HS-5 (cell line): ENCODE measurements at places on chromosomes 12 and 14.
A peak's percentile ranks its signal among the peaks of the same experiment; 100 is the strongest.

DNA sequence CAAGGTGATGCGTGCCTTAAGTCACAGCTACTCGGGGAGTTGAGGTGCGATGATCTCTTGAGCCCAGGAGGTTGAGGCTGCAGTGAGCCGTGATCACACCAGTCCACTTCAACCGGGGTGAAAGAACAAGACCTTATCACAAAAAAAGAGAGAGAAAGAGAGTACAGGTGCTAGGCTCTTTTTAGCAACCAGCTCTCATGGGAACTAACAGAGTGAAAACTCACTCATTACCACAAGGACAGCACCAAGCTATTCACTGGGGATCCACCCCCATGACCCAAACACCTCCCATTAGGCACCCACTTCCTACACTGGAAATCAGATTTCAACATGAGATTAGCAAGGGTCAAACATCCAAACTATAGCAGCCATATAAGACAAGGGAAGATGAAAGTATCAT is 164.2 kb downstream of the NDUFA12 start:
- DNase-seq = no peak

GRCh38 chr14:103033681-103034096 is 23.7 kb downstream of the CDC42BPB start:
- DNase-seq = no peak

- no peak for DNase-seq
Observed at GRCh38 chr12:31923063-31923412, 36.2 kb upstream of the RESF1 start.

DNA sequence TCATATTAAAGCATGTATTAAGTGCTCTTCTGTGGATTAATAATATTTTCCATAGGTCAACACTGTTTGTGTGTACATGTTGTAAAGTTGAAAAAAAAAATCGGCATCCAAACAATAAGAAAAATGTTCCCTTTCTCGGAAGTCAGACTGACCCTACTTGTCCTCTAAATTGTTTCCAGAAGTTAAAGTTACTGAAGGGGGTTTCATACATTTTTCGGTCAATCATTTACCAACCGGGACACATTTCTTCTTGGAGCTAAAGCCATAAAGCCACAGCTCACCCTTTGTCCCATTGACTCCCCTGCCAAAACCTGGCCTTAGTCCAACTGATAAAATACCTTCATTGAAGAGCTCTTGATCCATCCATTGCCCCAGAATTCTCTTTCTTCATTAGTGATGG is 230.0 kb downstream of the ANO2 start:
- no peak for DNase-seq

- no peak for DNase-seq
Observed at GRCh38 chr14:104926619-104927431, 2.1 kb downstream of the PLD4 start.

DNA sequence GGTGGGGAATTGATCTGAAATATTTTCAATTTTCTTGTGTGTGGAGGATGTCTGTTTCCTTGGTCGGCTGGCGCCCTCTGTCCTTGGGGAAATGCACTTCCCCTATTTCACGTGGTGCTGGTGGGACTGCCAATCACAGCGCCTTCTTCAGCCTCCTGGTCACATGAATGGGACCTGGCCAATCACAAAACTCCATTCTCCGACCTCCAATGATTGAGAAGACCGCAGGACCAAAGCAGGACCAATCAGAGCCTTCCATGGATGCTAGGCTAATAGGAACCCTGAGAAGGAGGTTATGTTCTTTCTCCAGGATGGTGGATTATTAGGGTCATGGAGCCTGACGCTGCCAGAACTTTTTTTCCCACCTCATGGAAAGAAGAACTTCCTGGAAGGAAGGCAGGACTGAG is 188.7 kb downstream of the TTC8 start:
- no peak for DNase-seq

DNA sequence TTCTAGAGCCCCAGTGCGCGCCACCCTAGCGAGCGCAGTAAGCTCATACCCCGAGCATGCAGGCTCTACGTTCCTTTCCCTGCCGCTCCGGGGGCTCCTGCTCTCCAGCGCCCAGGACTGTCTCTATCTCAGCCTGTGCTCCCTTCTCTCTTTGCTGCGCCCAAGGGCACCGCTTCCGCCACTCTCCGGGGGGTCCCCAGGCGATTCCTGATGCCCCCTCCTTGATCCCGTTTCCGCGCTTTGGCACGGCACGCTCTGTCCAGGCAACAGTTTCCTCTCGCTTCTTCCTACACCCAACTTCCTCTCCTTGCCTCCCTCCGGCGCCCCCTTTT is 791 bp downstream of the TMEM233 start:
- DNase-seq = no peak

- DNase-seq = no peak
Observed at GRCh38 chr12:58253663-58254062, 312.3 kb downstream of the ATP23 start.

GRCh38 chr12:106265116-106265515 is 17.3 kb upstream of the CKAP4 start:
- DNase-seq = no peak

GRCh38 chr12:11886339-11886738 is 184.4 kb upstream of the BCL2L14 start:
- DNase-seq = no peak

DNA sequence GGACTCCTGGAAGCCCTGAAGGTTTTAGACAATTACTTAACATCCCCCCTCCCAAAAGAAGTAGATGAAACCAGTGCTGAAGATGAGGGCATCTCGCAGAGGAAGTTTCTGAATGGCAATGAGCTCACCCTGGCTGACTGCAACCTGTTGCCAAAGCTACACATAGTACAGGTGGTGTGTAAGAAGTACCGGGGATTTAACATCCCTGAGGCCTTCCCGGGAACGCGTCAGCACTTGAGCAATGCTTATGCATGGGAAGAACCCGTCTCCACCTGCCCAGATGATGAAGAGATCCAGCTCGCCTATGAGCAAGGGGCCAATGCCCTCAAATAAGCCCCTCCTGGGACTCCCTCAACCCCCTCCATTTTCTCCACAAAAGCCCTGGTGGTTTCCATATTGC is 10.6 kb upstream of the SPPL3 start:
- no peak for DNase-seq

GRCh38 chr12:58901664-58902063 is 18.6 kb downstream of the LRIG3 start:
- DNase-seq = no peak

- DNase-seq = no peak
Observed at GRCh38 chr14:90288651-90289355, 32.5 kb downstream of the PSMC1 start.

DNA sequence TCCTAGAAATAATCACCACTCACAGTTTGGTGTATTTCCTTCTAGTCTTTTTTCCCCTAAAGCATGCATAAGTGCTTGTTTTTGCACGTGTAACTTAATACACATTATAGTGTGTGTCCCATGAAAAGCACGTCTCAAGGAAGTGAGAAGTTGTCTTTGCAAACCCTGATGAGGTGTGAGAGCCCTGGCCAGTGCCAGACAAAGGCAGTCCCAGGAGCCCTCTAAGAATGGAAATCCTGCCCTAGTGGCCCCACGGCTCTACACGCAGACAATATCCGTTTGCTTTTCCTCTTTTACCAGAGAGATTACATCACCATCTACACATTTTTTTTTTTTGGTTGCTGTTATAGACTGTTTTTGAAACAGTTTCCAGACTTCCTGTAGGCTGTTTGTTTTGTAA is 85.5 kb upstream of the FZD10 start:
- DNase-seq = no peak

DNA sequence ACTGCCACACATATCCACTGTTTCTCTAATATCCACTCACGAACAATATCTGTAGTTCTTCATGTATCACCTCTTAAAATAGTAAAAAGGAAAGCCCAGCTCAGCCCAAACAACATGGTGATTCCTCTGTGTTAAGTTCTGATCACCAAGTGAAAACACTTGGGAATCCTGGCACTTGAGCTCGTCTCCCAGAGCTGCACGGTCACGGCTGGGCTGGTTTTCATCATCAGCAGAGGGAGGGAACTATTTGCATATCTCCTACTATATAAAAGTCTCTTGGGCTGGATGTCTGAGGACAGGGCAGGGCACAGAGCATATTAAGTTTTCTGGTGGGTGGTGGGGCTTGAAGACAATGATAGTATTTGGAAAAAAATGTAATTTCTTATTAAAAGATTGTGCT is 870.6 kb downstream of the TMEM121 start:
- no peak for DNase-seq

DNA sequence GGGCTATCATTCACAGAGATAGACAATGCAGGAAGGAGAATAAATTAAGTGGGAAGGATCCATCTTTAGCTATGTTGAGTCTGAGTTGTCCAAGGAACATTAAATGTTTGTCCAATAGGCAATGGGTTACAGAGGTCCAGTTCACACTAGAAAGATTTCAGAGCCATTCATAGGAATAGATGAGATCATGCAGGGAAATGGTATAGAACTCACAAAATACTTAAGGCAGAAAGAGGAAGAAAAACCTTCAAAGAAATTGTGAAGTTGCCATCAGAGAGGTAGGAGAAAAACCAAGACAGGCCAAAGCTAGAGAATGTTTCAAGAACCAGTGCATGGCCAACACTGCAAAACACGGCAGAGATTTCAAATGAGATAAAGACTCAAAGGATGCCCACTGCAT is 94.1 kb downstream of the PHLDA1 start:
- no peak for DNase-seq

GRCh38 chr14:64790478-64790877 is 86.3 kb downstream of the PLEKHG3 start:
- DNase-seq = no peak

DNA sequence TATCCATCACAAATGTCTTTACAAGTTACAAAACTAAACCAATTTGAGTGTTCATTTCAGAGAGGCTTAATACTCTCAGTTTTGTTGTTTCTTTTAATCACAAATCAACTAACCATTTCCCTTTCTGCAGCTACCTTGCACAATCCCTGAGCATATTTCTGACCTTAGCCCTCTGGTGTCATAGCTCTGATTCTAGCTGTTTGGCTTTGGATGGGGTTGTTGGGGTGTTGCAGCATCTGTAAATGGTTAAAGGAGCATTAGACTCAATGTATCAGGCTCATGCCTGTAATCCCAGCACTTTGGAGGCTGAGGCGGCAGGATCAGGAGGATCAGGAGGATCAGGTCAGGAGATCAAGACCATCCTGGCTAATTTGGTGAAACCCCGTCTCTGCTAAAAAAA is 461.4 kb downstream of the NRXN3 start:
- peak; percentile 5 for DNase-seq

GRCh38 chr12:89733579-89734201 is 25.1 kb upstream of the ATP2B1 start:
- DNase-seq = peak; percentile 98

DNA sequence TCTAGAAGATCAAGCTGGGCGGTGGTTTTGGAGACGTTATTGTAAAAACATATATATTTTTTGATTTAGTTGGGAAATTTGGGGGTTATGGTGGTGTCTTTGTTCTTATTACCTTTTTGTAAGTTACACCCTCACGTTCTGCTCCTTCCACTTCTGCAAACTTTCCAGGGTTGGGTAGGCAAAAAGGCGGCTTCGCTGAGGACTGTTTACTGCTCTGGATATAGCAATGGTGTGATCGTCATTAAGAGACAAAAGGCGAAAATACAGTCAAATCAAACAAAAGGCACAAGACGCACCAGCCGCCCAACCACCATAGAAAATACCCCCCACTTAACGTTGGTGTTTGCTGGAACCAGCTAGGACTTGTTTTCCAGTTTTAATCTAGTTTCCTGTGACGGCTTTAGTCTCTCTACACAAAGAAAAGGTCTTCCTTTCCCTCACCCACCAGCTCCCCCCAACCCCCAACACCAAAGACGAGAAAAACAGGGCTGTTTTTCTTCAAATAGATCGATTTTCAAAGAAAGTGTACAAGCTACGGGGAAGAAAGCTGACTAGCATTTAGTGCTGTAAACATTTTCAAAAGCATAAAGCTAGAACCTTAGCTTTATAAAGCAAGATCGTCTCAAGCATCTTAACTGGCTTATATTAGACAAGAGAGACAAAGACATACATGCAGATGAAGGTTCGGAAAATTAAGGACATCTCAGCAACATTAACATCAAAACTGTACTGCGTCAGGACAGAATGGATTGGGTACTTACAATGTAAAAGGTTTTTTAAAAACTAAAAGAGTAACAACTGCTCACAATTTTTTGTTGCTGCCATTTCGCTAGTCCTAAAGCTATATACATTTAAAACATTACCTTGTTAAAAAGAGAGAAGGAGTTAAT is 2.0 kb upstream of the SETD1B start:
- no peak for DNase-seq

DNA sequence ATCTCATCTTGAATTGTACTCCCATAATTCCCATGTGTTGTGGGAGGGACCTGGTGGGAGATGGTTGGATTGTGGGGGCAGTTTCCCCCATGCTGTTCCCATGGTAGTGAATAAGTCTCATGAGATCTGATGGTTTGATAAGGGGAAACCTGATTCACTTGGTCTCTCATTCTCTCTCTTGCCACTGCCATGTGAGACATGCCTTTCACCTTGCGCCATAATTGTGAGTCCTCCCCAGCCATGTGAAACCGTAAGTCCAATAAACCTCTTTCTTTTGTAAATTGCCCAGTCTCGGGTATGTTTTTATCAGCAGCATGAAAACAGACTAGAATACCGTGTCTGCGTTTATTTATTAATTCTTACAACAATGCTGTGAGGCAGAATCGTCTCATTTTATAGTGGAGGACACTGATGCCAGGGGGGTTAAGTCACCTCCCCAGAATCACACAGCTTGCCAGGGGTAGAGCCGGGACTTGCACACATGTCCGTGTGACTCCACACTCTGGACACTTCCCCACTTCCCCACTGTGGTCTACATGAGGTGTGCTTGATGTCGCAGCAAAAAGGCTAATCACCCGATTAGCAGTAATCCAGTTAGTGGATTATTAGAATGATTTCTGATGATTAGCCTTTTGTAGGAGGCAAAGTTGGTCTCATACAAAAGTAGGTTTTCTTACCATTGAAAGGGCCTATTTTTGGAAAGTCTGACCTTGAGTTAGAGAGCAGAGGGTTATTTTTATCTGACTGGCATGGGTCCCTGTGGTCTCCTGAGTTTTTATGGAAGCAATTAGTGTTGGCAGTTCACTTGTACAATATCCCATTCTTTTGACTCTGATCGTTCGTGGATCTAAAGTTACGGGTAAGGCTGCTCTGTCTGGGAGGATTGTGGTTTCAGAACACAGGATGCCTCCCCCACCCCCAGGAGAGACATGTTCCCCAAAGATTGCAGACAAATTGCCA is 47.4 kb upstream of the BCL7A start:
- DNase-seq = no peak

GRCh38 chr14:55556929-55557623 is 22.9 kb upstream of the KTN1 start:
- DNase-seq = peak; percentile 61
